ENCODE measurements at places on chromosomes 2 and 18. TPM values are rescaled to one million over a fixed set of nuclear protein-coding genes. Genes with fewer than 3 reads are reported as not detected.
A peak's percentile ranks its signal among the peaks of the same experiment; 100 is the strongest.

- no peaks in the 10 kb centered on the region for H3K4me1 ChIP-seq
- no peak for DNase-seq
- no peak overlapping the region for H3K4me3 ChIP-seq
- no peaks in the 10 kb centered on the region for H3K27me3 ChIP-seq
Measured at GRCh38 chr2:37201766-37202165, 5.5 kb downstream of the CEBPZOS start.

DNA sequence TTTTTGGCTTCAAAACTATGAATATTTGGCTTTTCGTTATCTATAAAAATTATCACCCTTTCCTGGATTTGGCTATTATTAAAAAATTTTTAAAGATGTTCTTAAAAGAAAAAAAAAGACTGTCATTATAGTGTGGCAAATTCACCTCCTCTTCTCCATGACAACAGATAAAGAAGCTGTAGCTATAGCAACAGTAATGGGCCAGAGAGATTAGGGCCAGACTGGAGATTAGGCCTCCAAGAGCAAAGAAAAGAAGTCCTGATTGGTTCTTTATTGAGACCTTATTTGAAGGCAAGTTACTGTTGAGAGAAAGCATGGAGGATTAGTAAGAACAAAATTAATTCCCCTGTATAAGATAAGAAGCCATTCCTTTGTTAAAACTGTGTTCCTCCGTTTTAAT is 812.5 kb downstream of the DCC start:
- no peak overlapping the region for H3K4me3 ChIP-seq
- H3K27ac ChIP-seq: no peak overlapping the region
- H3K27me3 ChIP-seq: no peaks in the 10 kb centered on the region
- no peaks in the 10 kb centered on the region for H3K36me3 ChIP-seq
- no peak for DNase-seq

GRCh38 chr2:158497486-158497885 is 40.7 kb downstream of the PKP4 start:
- DNase-seq: no peak
- H3K36me3 ChIP-seq: peaks cover 11% of the 10 kb centered on the region
- H3K27ac ChIP-seq: no peak overlapping the region
- peaks cover 79% of the 10 kb centered on the region for H3K4me1 ChIP-seq
- no peaks in the 10 kb centered on the region for H3K27me3 ChIP-seq

DNA sequence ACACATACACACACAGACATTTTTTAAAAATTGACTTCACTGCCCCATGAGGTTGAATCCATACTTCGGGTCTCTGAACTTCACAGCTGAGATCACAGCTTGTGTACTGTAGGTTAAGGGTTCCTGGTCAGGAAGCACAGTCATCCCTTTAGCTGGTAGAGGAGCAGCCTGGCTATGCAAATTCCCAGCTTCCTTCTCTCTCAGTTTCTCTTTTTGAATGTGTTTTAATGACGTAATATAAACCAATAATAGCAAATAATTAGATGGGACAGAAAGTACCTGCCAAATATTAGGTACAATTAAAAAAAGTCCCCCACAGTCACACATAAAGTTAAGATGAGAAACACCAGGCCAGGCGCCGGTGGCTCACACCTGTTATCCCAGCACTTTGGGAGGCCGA is 178.7 kb downstream of the ZNF385B start:
- H3K27me3 ChIP-seq: peaks cover 9% of the 10 kb centered on the region
- no peak overlapping the region for H3K4me3 ChIP-seq
- no peaks in the 10 kb centered on the region for H3K36me3 ChIP-seq
- H3K27ac ChIP-seq: no peak overlapping the region

- peaks cover 30% of the 10 kb centered on the region for H3K4me1 ChIP-seq
- no peak overlapping the region for H3K27ac ChIP-seq
- H3K36me3 ChIP-seq: peaks cover 1% of the 10 kb centered on the region
- H3K27me3 ChIP-seq: peaks cover 63% of the 10 kb centered on the region
- no peak overlapping the region for H3K4me3 ChIP-seq
- no peak for DNase-seq
Measured at GRCh38 chr2:174340400-174341292, 5.9 kb downstream of the SP9 start.

GRCh38 chr2:86747711-86748639 is 27.9 kb downstream of the RMND5A start:
- no peak for DNase-seq
- H3K4me3 ChIP-seq: no peak overlapping the region
- peak overlapping the region; percentile 77 for H3K27ac ChIP-seq
- no peaks in the 10 kb centered on the region for H3K27me3 ChIP-seq
- peaks cover 45% of the 10 kb centered on the region for H3K36me3 ChIP-seq
- peaks cover 4% of the 10 kb centered on the region for H3K4me1 ChIP-seq

DNA sequence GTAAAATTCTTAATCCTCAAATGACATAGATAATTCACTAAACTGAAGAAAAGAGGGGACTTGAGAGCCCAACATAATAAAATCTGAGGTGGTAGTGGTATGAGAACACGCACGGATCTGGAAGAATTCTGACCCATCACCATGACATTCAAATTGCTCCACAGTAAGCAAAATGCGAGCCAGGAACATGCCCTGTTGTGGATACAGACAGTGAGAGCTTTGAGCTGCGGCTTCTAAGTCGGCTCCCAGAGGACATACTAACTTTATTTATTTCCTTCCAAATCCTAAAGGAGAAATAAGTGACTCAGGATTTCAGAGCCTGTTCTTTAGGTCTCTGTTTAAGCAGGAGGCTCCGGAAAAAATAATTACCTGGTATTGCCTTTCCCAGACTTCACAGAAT is 143.4 kb upstream of the SMAD7 start:
- no peak overlapping the region for H3K4me3 ChIP-seq
- H3K36me3 ChIP-seq: peaks cover 15% of the 10 kb centered on the region
- no peak for DNase-seq
- peak overlapping the region; percentile 92 for H3K27ac ChIP-seq
- peaks cover 37% of the 10 kb centered on the region for H3K4me1 ChIP-seq

DNA sequence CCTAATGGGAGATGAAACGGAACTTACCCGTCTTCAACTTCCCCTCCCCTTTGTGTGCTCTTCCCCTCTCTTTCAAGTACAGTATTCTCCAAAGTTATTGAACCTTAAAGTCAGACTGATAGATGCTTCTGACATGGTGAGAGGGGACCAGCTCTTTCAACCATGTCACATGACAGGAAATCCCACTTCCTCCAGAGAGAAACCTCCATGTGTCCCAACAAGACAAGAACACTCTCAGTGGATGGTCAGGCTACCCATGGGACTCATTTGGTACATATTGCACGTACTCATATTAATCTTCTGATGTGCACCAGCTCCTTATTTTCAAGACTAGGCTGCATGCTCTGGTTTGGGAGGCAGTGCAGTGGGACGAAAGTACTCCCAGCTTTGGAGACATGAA is 44.6 kb upstream of the REG3G start:
- H3K4me3 ChIP-seq: no peak overlapping the region
- H3K27me3 ChIP-seq: no peaks in the 10 kb centered on the region
- no peak for DNase-seq
- no peak overlapping the region for H3K27ac ChIP-seq

- no peak overlapping the region for H3K4me3 ChIP-seq
- H3K36me3 ChIP-seq: peaks cover 34% of the 10 kb centered on the region
- no peaks in the 10 kb centered on the region for H3K27me3 ChIP-seq
- no peak for DNase-seq
- H3K27ac ChIP-seq: no peak overlapping the region
Measured at GRCh38 chr18:76953156-76953555, 130.8 kb downstream of the ZNF236 start.

Gene MYO3B
- not detected for total RNA-seq

Gene ACKR3
- total RNA-seq: 40.5 TPM

Gene GLI2
- 33.2 TPM for total RNA-seq

Gene ARHGAP15
- total RNA-seq: not detected

Gene AMER3
- total RNA-seq: not detected

Gene HAAO
- 0.73 TPM for total RNA-seq

Gene CAPN14
- total RNA-seq: 0.24 TPM

Gene SOX11
- 71.7 TPM for total RNA-seq

Gene DLGAP1
- 0.05 TPM for total RNA-seq

All from osteocyte (in vitro differentiated cells).